ENCODE measurements at places on chromosomes 13 and 19.

GRCh38 chr13:113026391-113026910 lies 57.4 kb downstream of the MCF2L start:
- no peak for DNase-seq

- DNase-seq = no peak
These were observed 1055.6 kb downstream of the PCDH17 start for GRCh38 chr13:58687148-58687547.

- DNase-seq = peak; percentile 47
These were observed 1387.2 kb downstream of the OLFM4 start for GRCh38 chr13:54415753-54416366.

DNA sequence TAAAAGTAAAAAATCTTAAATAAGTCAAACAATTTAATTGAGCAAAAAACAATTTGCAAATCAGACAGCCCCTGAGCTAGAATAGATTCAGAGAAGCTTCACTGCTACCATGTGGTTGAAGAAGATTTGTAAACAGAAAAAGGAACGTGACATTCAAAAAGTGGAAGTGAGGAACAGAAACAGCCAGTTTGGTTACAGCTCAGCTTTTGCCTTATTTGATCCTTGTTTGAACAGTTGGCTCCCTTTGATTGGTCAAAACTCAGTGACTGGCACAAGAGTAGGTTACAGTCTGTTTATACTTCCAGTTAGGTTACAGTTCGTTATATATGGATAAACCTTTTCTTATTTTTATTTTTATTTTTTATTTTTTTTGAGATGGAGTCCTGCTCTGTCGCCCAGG lies 5.8 kb downstream of the ZNF221 start:
- DNase-seq = no peak

- peak; percentile 46 for DNase-seq
These were observed 209.7 kb downstream of the SPRY2 start for GRCh38 chr13:80131204-80131603.

DNA sequence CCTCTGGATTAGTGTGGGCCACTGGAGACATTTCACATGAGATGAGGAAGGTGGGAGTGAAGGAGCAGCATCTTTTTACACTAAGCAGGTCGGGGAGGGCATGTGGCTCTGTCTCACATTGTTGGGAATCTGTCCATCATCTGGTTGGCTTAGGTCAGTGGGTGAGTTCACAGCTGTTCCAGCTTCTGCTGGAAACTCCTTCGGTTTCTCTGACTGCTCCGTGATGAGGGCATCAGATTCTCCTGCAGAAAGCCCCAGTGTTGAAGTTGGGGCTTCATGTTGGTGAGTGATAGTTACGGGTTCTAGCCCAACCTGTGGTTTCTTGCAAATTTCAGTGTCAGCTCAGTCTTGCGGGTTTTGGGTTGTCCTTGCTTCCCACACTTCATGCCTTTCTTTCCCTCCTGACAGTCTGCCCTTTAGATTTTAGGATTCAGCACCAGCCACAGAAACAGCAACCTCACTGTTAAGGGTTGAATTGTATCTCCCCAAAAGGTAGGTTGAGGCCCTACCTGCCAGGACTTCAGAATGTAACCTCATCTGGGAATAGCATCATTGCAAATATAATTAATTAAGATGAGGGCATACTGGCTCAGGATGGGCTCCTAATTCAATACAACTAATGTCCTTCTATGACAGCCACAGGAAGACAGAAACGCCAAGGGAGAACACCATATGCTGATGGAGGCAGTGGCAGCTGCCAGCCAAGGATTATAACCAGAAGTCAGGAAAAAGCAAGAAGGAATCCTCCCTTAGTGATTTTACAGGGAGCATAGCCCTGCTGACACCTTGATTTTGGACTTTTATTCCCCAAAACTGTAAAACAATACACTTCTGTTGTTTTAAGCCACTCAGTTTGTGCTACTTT lies 7.6 kb upstream of the ALOX5AP start:
- no peak for DNase-seq

- DNase-seq = no peak
These were observed 330.8 kb downstream of the DLEU7 start for GRCh38 chr13:50512474-50513299.

GRCh38 chr13:113119166-113119821 lies 3.3 kb upstream of the F10 start:
- no peak for DNase-seq

GRCh38 chr19:49684251-49684982 lies 5.0 kb upstream of the ADM5 start:
- peak; percentile 39 for DNase-seq

DNA sequence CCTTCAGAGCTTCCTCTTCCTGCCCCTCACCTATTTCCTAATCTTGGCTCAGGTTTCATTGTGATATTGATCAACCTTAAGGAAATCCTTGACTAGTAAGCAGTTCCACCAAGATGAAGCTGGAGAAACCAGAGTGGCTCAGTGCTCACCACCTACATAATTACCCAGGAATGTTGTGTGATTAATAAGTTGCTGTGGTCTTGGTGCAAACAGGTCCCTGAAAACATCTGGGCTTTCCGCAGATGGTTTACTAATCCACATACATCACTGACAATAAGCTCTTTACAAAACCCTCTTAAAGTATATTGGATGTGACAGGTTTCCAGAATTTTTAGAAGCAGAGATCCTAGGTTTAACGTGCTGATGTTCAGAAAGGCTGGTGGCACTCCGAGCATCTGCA lies 8.6 kb upstream of the SERP2 start:
- peak; percentile 37 for DNase-seq

DNA sequence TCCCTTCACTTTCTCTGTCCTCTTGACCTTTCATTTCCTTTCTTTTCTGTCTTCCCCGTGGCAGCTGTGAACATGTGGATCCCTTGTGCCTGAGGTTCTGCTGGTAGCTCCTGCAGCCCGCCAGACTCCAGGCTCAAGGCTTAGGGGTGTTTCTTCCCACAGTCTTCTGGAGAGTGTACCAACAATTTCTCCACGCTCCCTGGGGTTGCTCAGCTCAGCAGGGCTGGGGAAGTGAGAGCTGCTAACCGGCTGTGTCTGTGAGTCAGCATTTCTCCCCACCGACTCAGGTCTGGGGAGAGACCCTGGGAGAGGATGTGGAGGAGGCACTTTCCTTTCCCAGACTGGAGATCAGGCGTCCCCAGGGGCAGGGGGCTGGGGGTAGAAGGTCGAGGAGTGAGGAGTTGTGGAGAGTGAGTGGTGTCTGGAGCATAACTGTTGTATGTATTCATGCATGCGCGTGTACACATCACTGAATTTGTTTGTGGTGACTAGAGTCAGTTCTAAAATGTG lies 193.6 kb downstream of the KCNRG start:
- peak; percentile 92 for DNase-seq

DNA sequence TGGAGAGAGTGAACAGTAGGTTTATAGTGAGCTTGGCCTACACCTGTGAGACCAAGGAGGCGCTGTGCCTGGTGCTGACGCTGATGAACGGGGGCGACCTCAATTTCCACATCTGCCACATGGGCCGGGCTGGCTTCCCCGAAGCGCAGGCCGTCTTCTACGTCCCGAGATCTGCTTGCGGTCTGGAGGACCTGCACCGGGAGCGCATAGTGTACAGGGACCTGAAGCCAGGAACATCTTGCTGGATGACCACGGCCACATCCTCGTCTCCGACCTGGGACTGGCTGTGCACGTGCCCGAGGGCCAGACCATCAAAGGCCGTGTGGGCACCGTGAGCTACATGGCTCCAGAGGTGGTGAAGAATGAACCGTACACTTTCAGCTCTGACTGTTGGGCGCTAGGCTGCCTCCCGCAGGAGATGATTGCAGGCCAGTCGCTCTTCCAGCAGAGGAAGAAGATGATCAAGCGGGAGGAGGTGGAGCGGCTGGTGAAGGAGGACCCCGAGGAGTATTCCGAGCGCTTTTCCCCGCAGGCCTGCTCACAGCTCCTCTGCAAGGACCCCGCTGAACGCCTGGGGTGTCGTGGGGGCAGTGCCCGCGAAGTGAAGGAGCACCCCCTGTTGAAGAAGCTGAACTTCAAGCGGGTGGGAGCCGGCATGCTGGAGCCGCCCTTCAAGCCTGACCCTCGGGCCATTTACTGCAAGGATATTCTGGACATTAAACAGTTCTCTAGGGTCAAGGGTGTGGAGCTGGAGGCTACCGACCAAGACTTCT lies 139.0 kb downstream of the ZDHHC20 start:
- no peak for DNase-seq

DNA sequence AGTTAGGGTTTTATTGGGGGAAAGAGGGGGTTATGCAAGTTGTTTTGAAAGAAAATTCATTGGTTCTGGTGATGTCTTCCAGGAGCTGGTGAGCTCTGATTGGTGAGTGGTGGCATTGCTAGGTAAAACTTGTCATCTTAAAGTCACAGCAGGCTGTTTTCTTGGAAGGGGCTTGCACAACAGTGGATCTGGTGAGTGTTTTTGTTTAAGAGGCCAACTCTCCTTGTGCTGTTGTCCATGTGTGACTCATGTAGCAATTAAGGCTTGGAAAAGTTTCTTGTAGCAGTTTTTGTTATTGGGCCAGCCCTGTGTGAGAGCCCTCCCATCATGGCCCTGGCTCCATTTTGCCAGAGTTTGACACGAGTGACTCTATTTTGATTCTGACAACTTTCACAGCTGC lies 109.4 kb downstream of the RFC3 start:
- DNase-seq = no peak

- peak; percentile 73 for DNase-seq
These were observed 330.3 kb upstream of the MIR17HG start for GRCh38 chr13:91017031-91017668.

- no peak for DNase-seq
These were observed 7.2 kb downstream of the ADGRE2 start for GRCh38 chr19:14770944-14771839.

DNA sequence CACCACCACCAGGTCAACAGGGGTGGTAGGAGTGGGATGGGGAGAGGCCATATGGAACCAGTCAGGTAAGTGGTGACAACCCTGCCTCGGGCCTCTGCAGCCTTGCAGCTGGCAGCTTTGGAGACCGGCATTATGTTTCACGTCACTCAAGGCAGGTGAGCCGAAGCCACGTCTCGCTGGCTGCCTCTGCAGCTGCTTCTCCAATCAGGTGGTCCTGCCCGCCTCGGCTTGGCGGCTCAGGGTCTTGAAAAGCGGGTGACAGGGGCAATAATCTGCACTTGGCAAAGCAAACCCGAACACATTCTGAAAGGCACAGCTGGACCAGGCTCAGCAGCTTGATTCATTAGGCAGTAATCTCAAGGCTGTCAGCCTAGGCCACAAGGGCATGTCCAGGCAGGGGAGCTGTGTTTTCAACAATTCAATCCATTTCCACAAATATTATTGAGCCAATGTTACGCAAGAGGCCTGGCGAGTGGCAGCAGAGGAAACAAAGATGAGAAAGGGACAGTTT lies 77.4 kb upstream of the PCDH8 start:
- no peak for DNase-seq

DNA sequence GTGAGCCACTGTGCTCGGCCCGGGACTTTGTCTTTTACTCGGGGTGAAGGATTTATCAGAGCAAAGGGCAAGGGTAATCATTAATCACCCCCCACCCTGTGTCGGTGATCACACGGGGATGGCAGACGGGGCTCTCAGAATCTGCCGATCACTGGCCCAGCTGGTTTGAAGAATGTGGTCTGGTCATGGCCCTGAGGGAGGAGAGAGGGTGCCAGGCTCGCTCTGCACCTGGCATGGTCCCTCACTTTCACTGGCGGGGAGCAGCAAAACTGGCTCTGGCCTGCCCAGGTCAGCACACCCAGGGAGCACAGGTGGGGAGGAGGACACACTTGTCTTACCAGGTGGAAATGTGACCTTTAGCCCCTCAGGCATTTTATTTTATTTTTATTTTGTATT lies 10.2 kb downstream of the REEP6 start:
- no peak for DNase-seq

DNA sequence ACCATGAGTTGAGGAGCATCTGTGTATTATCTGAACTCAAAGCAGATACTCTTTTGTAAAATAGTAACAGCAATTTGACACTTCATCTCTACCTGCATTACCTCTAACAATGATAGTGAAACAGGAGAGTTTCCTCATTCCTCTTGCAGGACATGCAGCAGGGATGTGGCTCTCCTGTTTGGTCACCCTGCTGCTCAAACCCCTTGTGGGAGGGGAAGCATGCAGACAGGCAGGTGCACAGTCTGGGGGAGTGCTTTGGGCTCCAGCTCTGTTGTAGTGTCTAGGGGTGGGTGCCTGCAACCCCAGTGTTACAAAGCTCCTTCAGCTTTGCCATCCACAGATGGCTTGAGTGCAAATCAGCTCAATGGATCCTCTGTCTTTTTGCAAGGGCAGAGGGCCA lies 827.6 kb downstream of the DACH1 start:
- DNase-seq = no peak

- DNase-seq = no peak
These were observed 37.9 kb upstream of the ATP11A start for GRCh38 chr13:112651750-112652511.

DNA sequence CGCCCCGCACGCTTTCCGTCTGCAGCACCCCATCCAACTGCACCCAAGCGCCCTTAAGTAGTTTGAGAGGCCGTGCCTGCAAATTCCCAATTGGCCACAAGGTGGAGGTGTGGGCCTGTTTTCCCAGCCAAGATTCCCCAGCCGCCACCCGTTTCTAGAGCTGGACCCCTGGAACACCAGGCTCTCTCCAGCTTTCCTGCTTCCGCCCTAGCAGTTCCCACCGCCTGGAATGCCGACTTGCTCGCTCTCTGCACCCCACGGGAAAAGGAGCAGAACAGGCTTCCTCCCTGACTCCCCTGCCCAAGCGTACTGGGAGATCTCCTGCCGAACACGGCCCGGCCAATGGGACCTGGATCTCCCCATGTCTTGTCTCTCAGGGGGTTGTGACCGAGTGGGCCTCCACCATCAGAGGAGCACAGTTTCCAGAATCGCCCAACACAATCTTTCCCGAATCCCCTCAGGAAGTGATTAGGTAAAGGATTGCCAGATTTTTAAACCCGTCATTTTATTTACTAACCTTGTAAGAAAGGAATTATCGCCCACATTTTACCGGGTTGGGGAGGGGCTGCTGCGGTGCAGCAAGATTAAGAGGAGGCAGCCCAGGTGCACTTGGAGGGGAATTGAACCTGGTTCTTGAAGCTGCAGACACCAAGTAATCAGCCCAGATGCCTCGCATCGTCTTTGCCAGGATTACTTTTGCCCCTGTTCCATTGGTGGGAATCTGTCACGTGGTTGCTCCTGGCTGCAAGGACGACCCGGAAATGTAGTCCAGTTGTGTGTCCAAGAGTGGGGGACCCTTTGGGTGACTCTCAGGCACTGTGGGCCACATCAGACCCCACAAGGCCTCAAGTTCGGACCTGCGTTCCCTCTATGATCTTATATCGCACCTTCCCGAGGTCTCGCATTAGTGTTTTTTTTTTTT lies 3.5 kb upstream of the NAPSA start:
- DNase-seq = peak; percentile 92

- DNase-seq = no peak
These were observed 16.0 kb upstream of the GNA15 start for GRCh38 chr19:3119693-3120380.

DNA sequence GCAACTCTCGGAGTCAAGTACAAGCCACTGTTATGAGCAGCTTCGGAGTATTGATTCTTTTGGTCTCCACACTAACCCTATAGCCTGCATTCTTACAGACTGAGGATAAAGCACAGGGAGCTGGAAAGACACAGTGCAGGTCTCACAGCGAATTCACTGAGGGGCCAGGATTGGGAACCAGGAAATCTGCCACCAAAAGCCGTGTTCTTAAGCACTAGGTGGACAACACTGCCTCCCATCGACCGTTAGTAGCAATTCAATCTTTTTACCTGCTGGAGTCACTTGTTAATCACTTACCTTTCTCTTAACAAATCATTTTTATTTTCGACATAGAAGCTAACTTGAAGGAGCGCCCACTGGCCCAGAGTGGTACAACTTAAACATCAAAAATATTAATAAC lies 6.3 kb downstream of the PMIS2 start:
- peak; percentile 77 for DNase-seq
